Colonic mucosa (tissue), 4 donors: ENCODE measurements at places on chromosomes 11 and 22.

- no peak for DNase-seq
These were observed 431 bp upstream of the SPTBN2 start for GRCh38 chr11:66729447-66729846.

- no peak for DNase-seq
These were observed 173.4 kb downstream of the DDX10 start for GRCh38 chr11:108838102-108838791.

DNA sequence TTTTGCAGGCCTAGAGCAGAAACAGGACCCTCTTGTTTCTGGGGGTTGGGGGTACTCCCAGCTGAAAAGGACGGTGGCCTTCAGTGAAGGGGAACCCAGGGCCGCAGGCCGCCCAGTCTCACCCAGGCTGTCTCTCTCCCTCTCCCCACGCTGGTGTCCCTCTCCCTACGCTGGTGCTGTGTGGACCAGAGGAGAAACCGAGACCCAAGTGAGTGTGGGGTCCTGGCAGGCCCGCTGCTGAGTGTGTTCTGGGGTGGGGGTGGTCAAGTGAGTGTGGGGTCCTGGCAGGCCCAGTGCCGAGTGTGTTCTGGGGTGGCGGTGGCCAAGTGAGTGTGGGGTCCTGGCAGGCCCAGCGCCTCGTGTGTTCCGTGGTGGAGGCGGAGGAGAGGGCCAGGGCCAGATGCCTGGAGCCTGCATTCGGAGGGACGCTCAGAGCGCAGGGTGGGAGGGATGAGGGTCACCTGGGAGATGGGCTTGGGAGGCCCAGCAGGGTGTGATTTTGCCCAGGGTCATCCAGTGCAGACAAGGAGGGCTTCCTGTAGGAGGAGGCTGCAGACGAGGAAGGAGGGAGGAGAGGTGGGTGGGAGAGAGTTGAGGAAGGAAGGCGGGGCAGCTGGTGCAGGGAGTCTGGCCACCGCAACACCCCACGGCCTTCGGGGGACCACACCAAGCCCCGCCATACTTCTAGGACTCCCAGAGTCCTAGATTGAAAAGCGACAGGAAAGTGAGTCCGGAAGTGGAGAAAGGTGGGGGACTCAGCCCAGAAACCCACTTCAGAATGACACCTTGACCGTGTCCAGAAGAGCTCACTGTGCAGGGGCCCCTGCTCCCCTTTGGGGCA is 10.3 kb downstream of the TNNT3 start:
- no peak for DNase-seq

DNA sequence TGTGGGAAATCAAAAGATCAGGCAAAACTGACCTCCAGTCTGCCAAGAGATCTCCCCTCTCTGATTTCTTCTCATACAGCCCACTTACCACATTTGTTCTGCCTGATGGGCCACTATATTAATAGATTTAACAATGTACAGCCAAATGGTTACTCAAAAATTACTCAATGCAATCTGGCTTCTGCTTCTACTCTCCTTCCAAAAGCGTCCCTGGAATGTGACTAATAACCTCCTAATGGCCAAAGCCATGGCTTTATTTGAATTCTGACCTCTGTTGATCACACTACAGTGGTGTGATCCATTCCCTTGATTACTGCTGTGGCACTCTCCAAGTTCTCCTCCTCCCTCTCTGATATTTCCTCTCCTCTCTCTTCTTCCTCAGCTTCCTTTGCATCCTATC is 86.2 kb downstream of the MPPED2 start:
- DNase-seq: no peak

DNA sequence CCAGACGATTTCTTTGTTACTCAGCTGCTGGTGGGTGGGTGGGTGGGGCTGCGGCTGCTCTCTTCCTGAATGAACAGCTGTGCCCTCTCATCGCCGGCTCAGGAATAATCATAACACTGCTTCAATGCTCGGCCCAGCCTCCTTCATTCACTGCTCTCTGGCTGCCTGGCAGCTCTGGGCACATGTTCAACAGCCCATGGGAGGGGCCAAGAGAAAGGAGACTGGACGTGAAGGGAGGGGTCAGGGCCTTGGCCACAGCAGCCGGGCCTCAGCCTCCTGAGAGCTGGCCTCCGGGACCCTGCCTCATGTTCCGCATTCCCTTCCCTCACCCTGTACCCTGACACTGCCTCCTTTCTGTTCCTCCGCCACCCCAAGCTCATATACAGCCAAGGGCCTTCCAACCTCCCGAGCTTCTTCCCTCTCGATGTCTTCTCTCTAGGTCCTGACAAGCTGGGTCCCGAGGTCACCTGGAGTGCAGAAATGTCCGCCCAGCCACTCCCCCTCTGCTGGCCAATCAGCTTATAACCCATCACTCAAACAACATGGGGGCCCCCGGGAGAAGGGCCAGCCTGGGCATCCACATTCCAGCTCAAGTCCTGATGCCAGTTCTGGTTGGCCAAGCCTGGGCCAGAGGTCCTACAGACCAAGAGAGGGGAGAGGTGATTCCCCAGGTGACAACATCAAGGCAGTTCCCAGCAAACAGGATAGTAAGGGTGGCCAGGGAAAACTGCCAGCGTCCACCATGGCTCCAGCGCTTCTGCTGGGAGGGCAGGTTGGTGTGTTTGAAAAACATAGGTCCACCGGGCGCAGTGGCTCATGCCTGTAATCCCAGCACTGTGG is 3.2 kb upstream of the CSDC2 start:
- peak; percentile 64 for DNase-seq

DNA sequence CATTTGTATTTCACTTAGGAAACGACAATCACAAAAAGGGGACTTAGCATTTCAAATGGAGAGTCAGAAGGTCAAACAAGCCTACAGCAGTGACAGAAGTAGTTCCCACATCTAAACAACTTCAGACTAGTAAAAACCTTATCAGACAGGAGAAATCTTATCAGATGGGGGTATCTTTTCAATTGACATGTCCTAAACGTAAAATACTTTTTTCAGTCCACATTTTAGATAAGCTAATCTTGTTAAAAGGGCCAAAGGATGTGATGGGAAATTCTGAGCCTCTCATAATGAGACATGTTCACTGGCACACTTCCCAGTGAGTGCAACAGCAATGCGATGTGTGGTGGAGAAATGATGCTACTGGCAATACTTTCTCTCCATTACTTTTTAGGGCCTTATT is 2.4 kb downstream of the MAPK1 start:
- peak; percentile 32 for DNase-seq

DNA sequence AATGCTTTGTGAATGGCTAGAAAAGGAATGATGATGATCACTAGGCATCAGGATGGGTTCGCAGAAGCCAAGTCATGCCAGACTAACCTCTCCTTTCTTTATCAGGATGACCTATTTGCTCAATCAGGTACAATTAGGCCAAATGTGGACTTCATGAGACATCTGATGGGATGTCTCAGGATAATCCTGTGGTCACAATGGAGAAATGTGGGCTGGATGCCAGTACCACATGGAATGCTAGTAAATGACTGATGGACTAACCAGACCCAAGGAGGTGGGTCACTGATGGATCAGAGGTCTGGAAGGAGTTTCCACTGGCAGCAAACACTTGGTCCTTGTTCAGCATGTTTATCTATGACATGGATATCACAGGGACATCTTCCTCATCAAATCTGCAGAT is 94.8 kb upstream of the PHOX2A start:
- no peak for DNase-seq

DNA sequence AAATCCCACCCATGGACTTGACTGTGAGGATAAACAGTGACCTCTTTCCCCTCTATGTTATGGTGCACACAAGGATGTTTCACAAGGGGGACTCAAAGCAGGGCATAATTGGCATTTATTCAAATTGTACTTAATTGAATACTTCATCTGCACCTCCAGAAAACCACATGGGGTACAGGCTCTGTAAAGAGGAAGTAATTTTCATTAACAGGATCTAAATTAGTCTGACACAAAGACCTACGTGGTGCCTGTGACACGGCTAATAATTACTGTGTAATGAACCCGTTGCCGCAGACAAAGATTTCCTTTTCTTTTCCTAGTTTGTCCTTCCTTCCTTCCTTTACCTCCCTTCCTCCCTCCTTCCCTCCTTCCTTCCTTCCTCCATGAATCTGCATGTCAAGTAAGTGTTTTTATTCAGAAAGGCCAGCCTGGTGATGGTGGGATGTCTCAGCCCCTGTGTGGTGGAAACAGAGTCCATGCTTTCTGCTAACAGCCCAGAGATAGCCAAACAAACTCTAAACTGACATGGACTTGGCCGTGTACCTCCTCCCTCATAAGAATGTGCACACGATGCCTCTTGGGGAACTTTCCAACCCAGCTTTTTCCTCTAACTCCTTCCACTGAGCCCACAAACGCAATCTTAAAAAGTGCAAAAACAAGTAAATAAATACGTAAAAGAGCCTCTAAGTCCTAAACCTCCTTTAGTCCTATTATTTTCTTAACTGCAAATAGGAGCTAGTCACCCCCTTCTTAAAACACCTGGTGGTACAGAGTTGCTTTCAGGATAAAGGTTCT is 118.8 kb downstream of the INSC start:
- no peak for DNase-seq

DNA sequence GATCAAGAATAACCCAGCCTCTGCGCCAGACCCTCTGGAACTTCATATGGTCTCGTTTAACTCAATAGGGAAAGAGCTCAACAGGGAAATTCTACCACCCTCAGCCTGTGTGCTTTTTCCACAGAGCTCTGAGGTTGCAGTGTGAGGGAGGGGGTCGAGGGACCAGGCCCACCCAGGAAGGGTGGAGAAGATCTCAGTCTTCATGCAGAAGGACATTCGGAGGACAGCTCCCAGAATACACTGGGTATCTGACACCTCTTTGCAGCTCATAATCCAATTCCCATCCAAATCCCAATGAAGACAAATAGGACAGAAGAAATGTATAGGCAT is 56.6 kb downstream of the ST14 start:
- DNase-seq: no peak

DNA sequence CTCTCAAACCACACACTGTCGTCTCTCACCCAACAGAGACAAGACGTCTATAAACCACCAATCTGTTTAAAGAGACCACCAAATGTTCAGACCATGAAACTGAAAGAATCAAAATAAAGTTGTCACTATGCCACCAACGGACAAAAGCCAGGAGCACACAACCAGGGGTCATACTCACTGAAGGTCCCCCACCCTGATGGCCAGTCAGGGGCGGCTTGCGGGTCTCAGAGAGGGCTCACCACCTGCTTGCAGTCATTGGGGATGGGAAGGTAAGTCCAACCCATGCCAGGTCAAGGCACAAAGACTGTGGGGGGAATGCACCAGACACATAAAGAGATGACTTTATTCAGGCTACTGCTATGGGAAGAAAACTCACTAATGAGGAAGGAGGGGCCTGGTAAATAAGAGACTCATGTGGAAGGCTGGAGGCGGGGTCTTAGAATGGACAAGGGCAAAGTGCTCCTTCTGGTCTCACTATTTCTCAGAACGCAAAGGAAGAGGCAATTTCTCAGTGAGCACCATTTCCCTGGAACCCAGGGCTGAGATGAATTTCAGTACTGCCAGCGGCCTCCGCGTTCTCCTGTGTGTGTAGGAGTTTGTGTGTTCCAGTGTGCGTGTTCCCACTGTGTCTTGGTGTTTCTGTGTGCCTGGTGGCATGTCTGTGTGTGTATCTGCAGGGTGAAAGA is 17.3 kb downstream of the SCARF2 start:
- no peak for DNase-seq

DNA sequence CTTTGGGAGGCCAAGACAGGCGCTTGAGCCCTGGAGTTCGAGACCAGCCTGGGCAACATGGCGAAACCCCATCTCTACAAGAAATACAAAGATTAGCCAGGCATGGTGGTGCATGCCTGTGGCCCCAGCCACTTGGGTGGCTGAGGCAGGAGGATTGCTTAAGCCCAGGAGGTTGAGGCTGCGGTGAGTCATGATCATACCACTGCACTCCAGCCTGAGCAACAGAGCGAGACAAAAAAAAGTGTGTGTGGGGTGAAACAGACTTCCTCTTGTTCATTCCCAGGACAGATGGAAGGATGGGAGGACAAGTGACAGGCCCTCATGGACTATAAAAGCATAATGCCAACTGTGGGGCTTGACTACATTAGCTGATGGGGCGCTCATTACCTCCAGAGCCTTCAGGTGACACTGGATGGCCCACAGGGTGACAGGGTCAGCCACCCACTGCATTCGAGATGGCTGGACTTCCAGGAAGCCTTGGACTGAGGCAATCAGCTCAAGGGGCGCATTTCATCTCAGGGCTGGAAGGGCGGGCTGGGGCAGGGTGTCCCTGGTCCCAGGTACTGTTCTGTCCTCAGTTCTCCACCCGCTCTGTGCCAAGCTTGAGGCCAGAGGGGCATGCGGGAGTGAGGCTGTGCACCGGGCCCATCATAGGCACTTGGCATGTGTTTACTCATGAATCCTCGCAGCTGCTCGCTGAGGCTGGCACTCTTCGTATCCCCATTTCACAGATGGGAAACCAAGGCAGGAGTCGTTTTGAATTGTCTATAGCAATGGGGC is 12.5 kb downstream of the NPTXR start:
- no peak for DNase-seq

GRCh38 chr22:49620003-49620556 is 207.6 kb downstream of the BRD1 start:
- DNase-seq: no peak

DNA sequence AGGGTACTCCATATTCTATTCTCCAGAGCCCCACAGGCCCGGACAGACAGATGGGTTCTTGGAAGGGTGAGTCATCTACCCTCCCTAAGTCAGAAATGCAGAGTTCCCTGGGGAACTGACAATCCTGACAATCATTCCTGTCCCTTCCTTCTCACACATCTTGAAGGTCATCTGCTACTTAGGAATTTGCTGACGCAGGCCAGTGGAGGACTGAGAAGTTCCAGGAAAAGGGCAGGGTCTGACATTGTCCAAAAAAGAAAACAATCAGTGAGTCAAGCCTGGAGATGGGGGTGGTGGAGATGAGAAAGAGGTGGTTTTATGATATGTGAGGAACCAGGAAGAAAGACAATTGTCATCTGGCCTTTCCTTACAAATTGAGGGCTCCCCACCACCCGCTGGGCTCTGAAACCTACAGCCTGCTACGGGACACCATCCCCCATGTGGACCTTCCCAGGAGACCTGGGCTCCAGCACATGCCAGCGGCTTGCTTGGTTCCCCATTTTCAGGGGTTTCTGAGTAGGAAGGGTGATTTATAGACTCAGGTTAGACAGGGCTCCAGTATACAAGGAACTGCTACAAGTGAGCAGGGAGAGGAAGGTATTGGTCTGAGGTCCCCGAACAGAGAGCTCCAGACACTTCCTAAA is 12.9 kb downstream of the CD59 start:
- no peak for DNase-seq

DNA sequence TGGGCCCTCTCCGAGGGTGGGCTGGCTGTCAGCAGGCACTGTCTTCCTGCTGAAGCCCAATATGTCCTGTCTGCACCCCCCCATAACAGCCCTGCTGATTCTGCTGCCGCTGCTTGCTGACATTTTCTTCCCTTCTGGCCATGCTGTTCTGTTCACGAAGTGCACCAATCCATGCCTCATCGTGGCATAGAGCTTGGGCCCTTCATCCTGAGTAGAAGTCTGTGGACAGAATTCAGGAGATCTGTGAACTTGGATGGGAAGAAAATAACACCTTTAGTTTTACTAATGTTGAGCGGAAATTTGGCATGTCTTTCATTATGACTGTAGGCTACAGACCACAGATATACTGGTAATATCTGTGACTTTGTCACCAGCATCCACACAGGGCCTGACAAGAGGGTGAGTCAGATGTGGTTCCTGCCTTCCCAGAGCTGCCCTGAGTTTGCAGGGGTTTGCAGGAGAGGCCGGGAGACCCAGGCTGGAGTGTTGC is 14.1 kb upstream of the KIAA0930 start:
- DNase-seq: no peak

GRCh38 chr11:46050003-46050461 is 71.2 kb downstream of the PHF21A start:
- DNase-seq: no peak

- no peak for DNase-seq
These were observed 109.4 kb downstream of the GRIA4 start for GRCh38 chr11:105719073-105719822.

- no peak for DNase-seq
These were observed 7.4 kb downstream of the GNB1L start for GRCh38 chr22:19847345-19847632.
